Nasal cavity respiratory epithelium epithelial cell of viscerocranial mucosa (primary cell): ENCODE measurements at places on chromosomes 6 and 20. TPM values are rescaled to one million over a fixed set of nuclear protein-coding genes. Genes with fewer than 3 reads are reported as not detected.

IL17A gene
- total RNA-seq: not detected in 2 replicates

ENPP3 gene
- total RNA-seq: 0.07 TPM in 1 of 2 replicates, not detected in the other

OR12D3 gene
- not detected in 2 replicates for total RNA-seq

OR2H1 gene
- total RNA-seq: not detected in 2 replicates

CCDC167 gene
- total RNA-seq: 13.8 and 18.5 TPM in 2 replicates

EYA2 gene
- total RNA-seq: 3.4 and 12.3 TPM in 2 replicates

OPN5 gene
- under 0.01 TPM in 1 of 2 replicates, not detected in the other for total RNA-seq

PIGU gene
- total RNA-seq: 6.2 and 9.6 TPM in 2 replicates

PHACTR2 gene
- total RNA-seq: 36.5 and 76.6 TPM in 2 replicates

DACT2 gene
- 0.34 and 1.1 TPM in 2 replicates for total RNA-seq

PCK1 gene
- not detected in 2 replicates for total RNA-seq

PRICKLE4 gene
- under 0.01 and 1.1 TPM in 2 replicates for total RNA-seq

CST2 gene
- 0.14 TPM in 1 of 2 replicates, not detected in the other for total RNA-seq

SEL1L2 gene
- total RNA-seq: not detected in 2 replicates

POU5F1 gene
- 0.50 and 0.68 TPM in 2 replicates for total RNA-seq

SIGLEC1 gene
- total RNA-seq: not detected in 2 replicates

PAK5 gene
- 0.14 TPM in 1 of 2 replicates, not detected in the other for total RNA-seq

TCF21 gene
- total RNA-seq: not detected in 2 replicates

PRND gene
- under 0.01 TPM in 1 of 2 replicates, not detected in the other for total RNA-seq

C6orf163 gene
- 0.68 and 3.2 TPM in 2 replicates for total RNA-seq

CDK19 gene
- total RNA-seq: 8.2 and 12.5 TPM in 2 replicates

RSPO3 gene
- not detected in 2 replicates for total RNA-seq

VIP gene
- under 0.01 and 0.14 TPM in 2 replicates for total RNA-seq

CUL7 gene
- 21.9 and 23.6 TPM in 2 replicates for total RNA-seq
